ENCODE measurements at places on chromosomes 1 and 21.

GRCh38 chr1:159752135-159752580 lies 28.6 kb upstream of the DUSP23 start:
- DNase-seq, result peak; percentile 83

- DNase-seq, result peak; percentile 47
These were observed 27.3 kb downstream of the EIF4G3 start for GRCh38 chr1:21149430-21149854.

DNA sequence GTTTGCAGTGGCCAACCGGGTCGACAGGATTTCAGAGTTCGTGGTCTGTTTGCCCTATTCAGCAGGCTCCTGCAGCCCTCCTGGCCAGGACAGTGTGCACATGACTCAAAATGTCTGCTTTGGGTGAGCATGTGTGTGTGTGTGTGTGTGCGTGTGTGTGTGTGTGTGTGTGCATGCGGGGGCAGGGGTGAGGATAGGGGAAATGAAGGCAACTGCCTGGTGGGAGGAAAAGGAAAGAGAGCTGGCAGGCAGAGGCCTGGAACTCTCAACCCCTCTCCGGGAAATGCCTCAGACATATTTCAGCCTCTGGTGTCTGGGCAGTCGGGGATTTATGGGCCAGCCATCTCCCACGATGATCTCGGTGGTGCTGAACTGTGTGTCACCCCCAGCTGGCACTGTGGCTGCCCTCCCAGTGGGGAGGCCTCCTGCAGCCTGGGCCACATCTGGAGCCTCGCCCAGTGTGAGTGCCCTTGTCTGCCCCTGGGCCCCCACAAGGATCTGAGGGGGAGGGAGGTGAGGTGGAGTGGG lies 15.2 kb downstream of the CDCP2 start:
- DNase-seq, result no peak

DNA sequence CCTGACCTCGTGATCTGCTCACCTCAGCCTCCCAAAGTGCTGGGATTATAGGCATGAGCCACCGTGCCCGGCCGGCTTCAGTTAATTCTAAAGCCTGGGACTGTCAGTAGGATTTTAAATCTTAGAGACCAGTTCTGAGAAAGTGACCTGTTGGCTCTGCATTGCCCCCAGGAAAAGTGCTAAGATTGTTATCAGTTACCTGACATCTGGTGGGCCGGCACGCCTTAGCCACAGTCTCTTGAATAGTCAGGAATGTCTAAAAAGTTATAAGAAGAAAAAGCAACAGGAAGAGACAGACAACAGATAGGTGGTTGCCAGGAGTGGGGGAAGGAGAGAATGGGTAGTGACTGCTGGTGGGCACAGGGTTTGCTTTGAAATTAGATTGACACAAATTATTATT lies 35.1 kb downstream of the RABGAP1L start:
- no peak for DNase-seq

DNA sequence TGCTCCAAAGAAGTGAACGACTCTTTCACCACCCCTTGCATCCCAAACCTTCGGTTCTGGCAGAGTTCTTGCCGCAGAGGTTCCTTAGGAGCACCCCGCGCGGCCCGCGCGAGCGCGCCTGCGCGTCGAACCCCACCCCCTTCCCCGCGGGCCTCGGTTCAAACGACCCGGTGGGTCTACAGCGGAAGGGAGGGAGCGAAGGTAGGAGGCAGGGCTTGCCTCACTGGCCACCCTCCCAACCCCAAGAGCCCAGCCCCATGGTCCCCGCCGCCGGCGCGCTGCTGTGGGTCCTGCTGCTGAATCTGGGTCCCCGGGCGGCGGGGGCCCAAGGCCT lies at the start of gene C1orf56:
C1orf56 (plus strand) TSS at position 161 of the 334 bp plus-strand sequence; CDS start at position 258, 97 bp downstream.
- DNase-seq, result peak; percentile 43

DNA sequence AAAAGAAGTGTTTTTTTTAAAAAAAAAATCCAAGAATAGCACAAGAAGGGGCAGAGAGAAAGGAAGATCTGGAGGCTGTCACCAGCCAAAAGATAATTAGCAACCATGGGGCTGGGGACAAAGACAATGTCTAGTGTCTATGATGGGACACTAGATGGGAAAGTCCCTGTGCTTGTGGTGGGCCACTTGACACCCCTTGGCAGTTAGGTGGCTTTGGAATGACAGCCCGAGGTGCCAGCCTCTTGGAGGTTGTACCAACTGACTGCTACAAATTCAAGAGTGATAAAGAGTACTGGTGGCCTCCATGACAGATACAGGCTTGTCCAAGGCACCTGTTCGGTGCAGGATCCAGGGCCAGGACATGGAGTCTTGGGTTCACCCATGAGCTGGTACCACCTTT lies 21.6 kb downstream of the ATP2B4 start:
- no peak for DNase-seq

- no peak for DNase-seq
These were observed 1304.2 kb upstream of the ADGRL4 start for GRCh38 chr1:80310703-80311245.

GRCh38 chr21:45255381-45256020 lies 32.2 kb downstream of the POFUT2 start:
- peak; percentile 5 for DNase-seq

- no peak for DNase-seq
These were observed 51.5 kb downstream of the IGSF5 start for GRCh38 chr21:39796466-39796865.

Data from bronchial epithelial cell (primary cell).